ENCODE measurements at places on chromosomes 16 and 17.

DNA sequence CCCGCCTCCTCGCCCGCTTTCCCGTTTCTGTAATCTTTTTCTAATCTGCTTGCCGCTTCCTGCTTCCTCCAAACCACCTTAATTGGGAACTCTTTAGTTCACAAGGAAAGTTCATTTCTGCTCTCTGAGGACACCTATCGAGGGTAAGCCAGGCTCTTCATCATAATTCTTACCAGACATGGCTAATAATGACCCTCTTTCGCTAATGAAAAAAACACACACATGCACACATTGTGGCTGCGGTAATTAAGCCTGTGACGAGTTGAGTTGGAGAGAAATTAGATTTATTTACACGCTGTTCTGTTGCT, 100.6 kb downstream of the ZNF423 start:
- no peak overlapping the region for H3K27ac ChIP-seq
- peaks cover 35% of the 10 kb centered on the region for H3K27me3 ChIP-seq
- DNase-seq = no peak
- peak overlapping the region; percentile 20 for H3K4me3 ChIP-seq
- peaks cover 5% of the 10 kb centered on the region for H3K4me1 ChIP-seq
- no peaks in the 10 kb centered on the region for H3K36me3 ChIP-seq

- no peak for DNase-seq
- peaks cover 24% of the 10 kb centered on the region for H3K4me1 ChIP-seq
- peaks cover 13% of the 10 kb centered on the region for H3K36me3 ChIP-seq
- H3K27me3 ChIP-seq = no peaks in the 10 kb centered on the region
These were observed 1.8 kb downstream of the UBE2I start for GRCh38 chr16:1311212-1311737.

GRCh38 chr17:81400154-81400977, 5.1 kb downstream of the BAHCC1 start:
- DNase-seq = peak; percentile 52
- peak overlapping the region; percentile 80 for H3K4me3 ChIP-seq
- peak overlapping the region; percentile 60 for H3K27ac ChIP-seq
- H3K36me3 ChIP-seq = peaks cover 2% of the 10 kb centered on the region

DNA sequence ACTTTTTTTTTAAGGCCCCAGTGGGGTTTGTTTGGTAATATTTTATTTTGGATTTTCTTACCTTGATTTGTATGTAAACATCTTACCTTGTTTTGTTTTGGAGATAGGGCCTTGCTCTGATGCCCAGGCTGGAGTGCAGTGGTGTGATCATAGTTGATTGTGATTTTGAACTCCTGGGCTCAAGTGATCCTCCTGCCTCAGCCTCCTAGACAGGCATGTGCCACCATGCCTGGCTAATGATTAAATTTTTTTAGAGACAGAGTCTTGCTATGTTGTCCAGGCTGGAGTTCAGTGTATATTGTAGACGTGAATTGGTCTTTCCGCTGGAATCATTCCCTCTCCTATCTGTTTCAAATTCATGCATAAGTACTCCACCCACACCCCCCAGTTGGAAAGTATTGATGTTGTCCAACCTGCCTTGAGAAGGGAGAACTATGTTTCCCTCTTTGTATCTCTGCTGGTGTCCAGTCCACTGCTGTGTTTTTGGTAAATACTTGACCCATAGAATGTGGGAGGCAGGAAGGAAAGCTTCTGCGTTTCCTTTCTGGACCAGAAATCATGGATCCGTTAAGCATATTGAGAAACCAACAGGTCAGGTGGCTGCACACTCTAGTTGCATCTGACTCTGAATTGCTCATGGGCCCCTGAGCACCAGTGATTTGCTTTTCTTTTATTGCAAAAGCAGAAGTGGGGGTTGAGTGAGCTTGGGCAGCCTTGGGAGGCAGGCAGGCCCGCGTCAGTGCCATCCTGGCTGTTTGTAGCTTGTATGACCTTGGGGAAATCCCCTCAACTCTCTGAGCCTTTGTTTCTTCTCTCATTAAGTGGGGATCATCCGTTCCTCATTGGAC, 25.0 kb downstream of the RMI2 start:
- H3K4me3 ChIP-seq = no peak overlapping the region
- no peak for DNase-seq
- no peaks in the 10 kb centered on the region for H3K27me3 ChIP-seq

DNA sequence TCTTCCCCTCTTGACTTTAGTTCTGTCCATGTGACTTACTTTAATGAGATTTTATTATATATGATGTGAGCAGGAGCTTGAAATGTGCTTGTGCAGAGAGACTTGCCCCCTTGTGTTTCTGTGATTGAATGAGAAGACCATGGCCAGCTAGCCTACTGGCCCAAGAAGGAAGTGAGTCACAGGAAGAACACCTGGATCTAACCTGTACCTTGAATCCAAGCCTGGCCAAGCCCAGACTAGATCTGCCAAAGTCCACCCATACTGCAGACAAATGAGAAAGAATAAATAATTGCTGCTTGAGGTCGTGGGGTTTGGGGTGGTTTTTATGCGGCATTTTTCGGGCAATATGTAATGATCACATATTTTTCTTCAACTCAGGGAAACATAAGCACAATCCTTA, 9.6 kb downstream of the ABCA10 start:
- H3K4me1 ChIP-seq = peaks cover 1% of the 10 kb centered on the region
- no peaks in the 10 kb centered on the region for H3K36me3 ChIP-seq
- DNase-seq = no peak
- no peaks in the 10 kb centered on the region for H3K27me3 ChIP-seq

GRCh38 chr17:46847204-46848191, 3.9 kb upstream of the WNT9B start:
- peaks cover 57% of the 10 kb centered on the region for H3K27me3 ChIP-seq
- DNase-seq = no peak
- H3K36me3 ChIP-seq = peaks cover 4% of the 10 kb centered on the region
- H3K27ac ChIP-seq = no peak overlapping the region

GRCh38 chr17:7098802-7099459, 15.7 kb downstream of the ASGR2 start:
- no peak for DNase-seq
- H3K4me1 ChIP-seq = peaks cover 2% of the 10 kb centered on the region
- H3K36me3 ChIP-seq = no peaks in the 10 kb centered on the region
- H3K4me3 ChIP-seq = no peak overlapping the region
- no peak overlapping the region for H3K27ac ChIP-seq

DNA sequence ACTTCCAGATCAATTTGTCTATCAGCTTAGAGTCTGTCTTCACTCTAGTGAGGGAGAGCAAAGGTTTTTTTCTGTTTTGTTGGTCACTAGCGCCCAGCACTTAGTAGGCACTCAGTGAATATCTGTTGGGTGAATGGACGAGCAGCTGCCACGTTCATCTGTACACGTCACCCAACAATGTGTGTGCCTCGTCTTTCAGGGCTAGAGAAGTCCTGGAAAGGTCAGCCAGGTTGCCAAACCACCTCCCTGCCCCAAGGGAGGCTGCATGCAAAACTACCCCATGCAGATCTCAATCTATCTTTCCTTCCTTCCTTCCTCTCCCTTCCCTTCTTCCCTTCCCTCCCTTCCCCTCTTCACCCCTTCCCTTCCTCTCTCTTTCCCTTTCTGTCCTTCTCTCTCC, 340.9 kb downstream of the SOX9 start:
- DNase-seq = no peak
- H3K4me3 ChIP-seq = no peak overlapping the region
- H3K27ac ChIP-seq = no peak overlapping the region
- H3K36me3 ChIP-seq = no peaks in the 10 kb centered on the region
- H3K27me3 ChIP-seq = peaks cover 8% of the 10 kb centered on the region
- no peaks in the 10 kb centered on the region for H3K4me1 ChIP-seq

DNA sequence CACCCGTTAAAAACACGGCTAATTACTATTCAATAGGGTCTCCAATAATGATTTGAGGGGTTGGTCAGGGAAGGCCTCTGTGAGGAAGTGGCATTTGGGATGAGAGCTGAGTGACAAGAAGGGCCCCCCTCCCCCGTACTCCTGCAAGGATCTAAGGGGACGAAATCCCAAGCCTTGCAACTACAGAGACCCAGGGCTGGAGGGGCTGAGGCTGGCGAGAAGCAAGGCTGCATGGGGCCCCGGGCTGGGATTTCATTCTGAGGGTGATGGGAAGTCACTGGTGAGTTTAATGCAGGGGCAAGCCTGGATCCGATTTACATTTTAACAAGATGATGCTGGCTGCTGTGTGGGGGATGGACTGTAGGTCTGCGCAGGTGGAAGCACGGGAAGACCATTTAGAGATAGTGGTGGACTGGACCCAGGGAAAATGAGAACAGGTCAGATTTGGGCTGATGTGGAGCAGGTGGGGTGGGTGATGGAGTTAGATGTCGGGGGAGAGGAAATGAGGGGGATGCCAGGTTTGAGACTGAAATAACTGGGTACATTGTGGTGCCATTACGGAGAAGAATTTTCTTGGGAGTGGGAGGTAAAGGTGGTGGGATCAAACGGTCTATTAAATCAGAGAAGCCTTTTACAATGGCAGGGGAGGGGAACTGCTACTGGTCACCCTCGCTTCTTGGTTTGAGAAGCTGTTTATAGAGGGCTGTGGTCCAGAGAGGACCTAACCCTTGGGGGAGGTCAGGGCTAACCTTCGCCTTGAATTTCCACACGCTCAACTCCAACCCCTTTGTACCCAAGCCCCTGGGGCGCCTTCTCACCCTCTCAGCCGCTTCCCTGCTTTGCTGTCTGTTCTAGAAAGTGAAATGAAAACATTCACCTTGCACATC, 932 bp upstream of the MYBBP1A start:
- H3K36me3 ChIP-seq = peaks cover 1% of the 10 kb centered on the region
- H3K27ac ChIP-seq = peak overlapping the region; percentile 95
- peaks cover 22% of the 10 kb centered on the region for H3K4me1 ChIP-seq
- no peaks in the 10 kb centered on the region for H3K27me3 ChIP-seq
- DNase-seq = no peak

DNA sequence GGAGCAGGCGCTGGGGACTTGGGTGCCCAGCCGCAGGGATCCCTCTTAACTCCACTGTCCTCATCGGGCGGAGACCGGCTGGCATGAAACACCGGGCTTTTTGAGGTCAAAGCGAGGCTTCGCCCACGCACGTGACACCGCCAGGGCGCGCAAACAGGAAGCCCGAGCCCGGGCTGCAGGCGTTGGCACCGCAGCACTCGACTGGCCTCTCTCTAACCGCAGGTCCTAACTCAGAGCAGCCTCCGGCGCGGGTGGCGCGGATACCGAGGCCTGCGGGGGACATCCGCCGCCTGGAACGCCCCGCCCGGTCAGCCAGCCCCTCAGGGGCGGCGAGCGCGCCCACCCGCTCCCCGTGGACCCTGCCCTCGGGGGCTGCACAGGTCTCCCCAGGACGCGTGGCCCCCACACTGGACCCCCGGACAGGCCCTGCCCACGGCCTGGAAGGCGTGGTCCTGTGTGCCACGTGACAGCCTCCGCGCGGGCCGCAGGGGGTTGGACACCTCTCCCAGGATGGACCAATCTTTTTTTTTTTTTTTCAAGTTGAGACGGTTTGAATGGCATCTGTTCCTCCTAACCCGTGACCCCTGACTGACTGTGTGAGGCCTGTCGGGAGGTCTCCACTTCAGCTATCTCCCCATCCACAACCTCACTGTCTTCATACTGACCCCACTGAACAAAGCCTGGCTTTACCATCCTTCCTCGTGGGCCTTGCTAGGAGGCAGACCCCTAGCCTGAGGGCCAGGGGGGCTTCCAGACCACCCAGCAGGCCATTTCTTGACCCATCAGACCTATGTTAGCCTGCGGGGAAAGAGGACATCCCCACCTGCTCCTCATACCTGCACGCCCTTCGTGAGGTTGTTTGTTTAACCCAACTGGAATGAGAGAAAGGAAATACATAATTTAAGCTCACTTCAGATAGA, 8.4 kb upstream of the SLC47A2 start:
- H3K27me3 ChIP-seq = peaks cover 2% of the 10 kb centered on the region
- H3K27ac ChIP-seq = no peak overlapping the region
- peaks cover 3% of the 10 kb centered on the region for H3K4me1 ChIP-seq
- no peaks in the 10 kb centered on the region for H3K36me3 ChIP-seq

DNA sequence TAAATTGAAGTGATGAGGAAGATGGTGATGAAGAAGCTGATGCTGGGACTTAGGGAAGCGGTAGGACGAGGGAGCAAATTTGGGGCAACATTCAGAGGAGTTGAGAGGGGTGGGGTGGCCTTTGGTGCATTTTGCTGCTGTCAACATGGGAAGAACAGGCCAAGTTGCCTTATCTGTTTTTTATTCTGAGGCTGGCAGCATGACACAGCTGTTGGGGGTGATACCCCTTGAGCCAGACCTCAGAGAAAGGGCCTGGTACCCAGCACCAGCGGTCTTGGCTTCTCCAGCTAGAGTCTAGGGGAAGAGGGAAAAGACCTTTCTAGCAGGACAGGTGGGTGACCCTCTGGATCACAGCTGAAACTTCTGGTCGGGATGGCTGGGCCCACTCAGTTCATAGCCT, 4.6 kb downstream of the IGFBP4 start:
- H3K27me3 ChIP-seq = no peaks in the 10 kb centered on the region
- H3K4me3 ChIP-seq = peak overlapping the region; percentile 75
- H3K36me3 ChIP-seq = peaks cover 10% of the 10 kb centered on the region
- DNase-seq = no peak
- H3K27ac ChIP-seq = peak overlapping the region; percentile 80

DNA sequence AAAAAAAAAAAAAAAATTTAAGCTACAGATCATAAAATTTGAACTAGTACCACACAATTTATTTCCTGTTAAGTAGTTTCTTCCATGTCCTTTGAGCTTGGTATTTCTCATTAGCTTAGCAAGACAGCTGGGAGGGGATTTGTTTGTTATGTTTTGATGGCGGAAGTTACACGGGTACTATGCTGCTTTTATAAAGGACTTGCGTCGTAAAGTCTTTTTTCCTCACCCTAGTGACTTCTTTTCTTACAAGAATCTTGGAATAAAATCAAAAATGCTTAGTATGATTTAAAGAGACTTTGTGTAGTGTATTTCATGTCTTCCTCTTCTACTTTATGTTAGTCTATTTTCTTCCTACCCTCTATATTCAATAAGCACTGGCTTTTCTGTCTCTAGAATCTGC, 89.1 kb downstream of the NLK start:
- no peaks in the 10 kb centered on the region for H3K27me3 ChIP-seq
- peaks cover 10% of the 10 kb centered on the region for H3K36me3 ChIP-seq
- H3K4me3 ChIP-seq = no peak overlapping the region
- no peak for DNase-seq
- no peaks in the 10 kb centered on the region for H3K4me1 ChIP-seq
- no peak overlapping the region for H3K27ac ChIP-seq

All from activated naive CD8-positive, alpha-beta T cell treated with anti-CD3 and anti-CD28 coated beads, Interleukin-2, amount 10 ng/mL, durations not matched to agents 7 days and 5 days (primary cell).